ENCODE measurements at places on chromosomes 16 and 17. TPM values are rescaled to one million over a fixed set of nuclear protein-coding genes. Genes with fewer than 3 reads are reported as not detected.

DNA sequence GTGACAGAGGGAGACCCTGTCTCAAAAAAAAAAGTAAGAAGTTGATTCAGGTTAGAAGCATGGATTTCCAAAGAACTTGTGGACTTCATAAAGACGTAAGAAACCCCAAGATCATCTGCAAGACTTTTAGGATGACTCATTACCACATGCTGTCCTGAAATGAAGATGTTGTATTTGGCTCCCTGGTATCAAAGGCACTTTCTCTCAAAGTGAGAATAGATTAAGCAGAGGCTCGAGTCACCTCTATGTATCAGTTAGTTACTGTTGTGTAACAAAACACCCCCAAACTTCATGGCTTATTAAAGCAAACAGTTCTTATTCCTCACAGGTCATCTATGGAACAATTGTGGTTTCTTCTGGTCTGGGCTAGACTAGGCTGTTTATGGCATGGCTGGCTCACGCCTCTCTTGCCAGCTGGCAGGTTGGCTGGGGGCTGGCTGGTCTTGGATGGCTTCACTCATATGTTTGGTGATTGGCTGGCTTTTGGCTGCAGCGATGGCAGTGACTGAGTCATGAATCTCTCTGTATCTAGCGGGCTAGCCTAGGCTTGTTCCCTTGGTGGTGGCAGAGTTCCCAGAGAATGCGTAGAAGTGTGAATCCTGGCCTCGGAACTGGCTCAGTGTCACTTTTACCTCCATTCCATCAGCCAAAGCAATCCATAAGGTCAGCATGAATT lies 60.4 kb upstream of the MSI2 start:
- DNase-seq: no peak

TMEM132E gene
- 0.15 TPM for total RNA-seq

DNA sequence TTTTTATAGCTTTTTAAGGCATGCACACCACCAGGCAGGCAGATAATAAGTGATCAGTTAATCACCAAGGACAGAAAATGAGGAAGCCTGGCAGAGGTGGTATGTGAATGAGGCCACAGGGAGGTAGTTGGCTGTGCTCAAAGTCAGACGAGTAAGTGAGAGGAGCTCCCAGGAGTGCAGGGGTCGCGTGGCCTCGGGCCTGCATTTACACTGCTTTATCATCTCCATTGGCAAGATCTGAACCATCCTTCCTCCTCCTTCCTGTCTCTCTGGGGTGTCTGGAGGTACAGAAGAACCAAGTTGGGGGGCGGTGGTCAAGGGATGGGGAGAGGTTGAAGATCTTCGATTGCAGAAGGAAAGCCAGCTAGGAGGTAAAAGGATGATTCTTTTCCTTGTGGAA lies 320.1 kb downstream of the SOX9 start:
- no peak for DNase-seq

DNA sequence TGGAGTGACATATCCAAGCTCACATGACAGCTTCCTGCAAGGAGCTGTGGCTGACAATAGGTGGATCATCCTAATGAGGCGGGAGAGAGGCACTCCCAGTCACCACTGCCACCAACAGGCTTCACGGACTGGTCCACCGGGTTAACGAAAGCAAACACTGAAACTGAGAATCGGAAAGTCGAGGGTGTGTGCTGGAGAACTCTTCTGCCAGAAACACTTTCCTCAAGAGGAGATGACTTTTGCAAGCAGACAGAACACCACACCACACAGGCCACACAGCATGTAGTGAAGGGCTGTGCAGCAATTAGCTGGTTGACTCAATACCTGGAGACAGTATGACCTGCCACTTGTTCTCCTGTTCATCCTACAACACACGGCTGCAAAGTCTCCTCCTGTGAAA lies 53.0 kb upstream of the DNAJA2 start:
- no peak for DNase-seq

TNP2 gene
- total RNA-seq: not detected

Data from Calu3 (cell line).